ENCODE measurements at places on chromosomes 13 and 19.

- no peak for DNase-seq
Observed at GRCh38 chr19:48975947-48976847, 11.1 kb downstream of the FTL start.

GRCh38 chr19:33450689-33451088 lies 70.9 kb downstream of the PEPD start:
- no peak for DNase-seq

GRCh38 chr19:11088506-11089253 lies 583 bp upstream of the LDLR start:
- DNase-seq, result no peak

DNA sequence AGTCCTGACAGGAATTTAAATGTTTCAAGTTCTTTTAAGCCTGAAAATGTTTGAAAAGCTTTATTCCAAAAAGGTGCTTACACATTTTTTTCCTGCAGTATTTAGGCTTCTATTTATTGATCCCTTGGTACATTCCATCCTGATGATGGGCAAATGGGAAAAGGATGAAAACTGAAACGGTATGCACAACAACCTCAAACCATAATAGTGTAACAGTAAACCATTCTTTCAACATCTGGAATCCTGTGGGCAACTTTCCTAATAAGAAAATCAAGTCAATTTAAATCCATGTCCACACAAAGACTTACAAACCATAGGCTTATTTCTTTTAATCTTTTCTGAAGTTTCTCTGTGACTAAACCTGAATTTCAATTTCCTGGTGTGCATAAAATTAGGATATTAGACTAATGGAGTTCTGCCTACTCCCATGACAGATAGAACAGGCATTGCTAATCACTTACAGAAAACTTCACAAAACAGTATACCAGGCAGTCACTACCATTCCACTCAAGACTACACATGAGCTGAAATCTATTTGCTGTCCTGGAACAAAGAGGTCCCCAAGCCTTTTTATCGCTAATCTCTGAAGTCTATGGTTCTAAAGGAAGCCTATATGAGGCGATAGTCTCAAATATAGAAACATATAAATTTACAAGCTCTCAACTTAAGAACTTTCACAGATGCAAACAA lies 103.3 kb downstream of the DLEU7 start:
- DNase-seq, result no peak

DNA sequence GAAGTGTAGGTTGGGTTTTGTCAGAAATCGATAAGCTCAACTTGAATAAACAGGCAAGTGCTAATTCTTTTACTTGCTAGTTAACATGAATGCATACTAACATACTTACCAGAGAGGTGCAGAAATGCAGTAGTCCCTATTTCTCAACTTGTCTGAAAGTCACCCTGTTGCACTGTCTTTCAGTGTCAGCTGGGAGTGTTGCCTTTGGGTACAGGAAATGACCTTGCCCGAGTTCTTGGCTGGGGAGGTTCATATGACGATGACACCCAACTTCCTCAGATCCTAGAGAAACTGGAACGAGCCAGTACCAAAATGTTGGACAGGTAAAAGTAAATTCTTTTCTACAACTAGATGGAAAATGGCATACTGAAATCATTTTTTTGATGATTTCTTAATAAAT lies 103.5 kb upstream of the AKAP11 start:
- DNase-seq, result no peak

- no peak for DNase-seq
Observed at GRCh38 chr19:19774354-19775033, 41.6 kb upstream of the ZNF14 start.

- no peak for DNase-seq
Observed at GRCh38 chr19:45762870-45763631, 6.0 kb downstream of the SIX5 start.

DNA sequence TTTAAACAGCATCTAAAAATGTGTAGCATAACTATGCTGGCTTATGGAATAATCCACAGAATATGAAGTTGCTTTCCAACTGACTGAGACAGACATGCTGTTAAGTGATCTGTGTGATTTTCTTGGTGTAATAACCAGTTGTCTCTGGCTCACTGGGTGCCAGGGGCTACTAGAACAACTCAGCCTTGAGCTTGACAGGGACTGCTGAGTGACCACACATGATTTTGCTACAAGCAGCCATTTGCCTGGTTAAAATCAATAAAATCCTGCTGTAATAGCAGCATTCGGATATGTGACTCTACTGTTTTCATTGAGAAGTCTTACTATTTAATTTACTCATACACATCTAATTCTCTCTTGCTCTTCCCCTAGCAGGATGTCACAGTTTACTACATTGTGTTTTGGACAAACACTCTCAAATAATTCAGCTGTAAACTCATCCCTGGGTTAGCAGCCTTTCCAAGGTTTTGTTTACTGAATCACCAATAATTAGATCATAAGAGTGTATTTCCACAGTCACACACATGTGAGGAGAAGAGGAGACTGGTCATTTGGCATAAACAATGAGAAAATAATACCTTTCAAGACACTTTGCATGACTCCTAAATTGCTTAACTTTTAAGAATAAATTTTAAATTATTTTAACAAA lies 426.2 kb downstream of the PCDH9 start:
- DNase-seq, result no peak

DNA sequence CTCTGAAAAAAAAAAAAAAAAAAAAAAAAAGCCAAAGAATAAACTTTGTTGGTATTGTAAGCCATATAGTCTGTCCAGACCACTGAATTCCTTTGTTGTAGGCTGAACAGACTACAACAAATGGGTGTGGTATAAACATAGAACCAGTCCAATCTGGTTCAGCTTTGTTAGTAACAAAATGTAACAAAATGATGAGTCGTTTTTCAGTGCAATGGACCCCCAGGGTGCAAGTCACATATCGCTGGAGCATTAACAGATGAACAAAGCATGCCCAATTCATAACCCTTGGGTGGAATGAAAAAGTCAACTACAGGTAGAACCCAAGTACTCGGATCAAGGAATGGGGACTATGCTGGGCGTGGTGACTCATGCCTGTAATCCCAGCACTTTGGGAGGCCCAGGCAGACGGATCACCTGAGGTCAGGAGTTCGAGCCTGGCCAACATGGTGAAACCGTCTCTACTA lies 13.6 kb upstream of the FCHO1 start:
- DNase-seq, result no peak

DNA sequence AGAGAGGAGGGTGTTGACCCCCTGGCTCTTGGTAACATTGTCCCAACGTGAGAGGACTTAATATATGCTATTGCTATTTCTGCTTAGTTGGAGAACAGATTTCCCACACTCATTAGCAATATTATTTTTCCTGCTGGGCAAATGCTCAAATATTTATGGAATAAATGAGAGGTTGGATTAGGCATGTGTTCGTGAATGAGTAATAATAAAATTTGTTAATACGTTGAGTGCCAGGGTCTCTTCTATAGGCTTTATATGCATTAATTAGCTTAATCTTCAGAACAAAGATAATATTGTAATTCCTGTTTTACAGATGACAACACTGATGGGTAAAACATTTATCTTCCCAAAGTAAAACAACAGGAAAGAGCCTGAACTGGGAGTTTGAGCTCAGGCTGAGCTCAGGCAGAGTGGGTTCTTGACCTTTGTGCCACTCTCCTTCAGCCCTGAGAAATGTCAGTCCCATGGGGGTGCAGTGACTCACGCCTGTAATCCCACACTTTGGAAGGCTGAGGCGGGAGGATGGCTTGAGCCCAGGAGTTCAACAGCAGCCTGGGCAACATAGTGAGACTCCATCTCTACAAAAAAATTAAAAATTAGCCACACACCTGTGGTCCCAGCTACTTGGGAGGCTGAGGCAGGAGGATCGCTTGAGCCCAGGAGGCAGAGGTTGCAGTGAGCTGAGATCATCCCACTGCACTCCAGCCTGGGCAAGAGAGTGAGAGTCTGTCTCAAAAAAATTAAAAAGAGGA lies 1.2 kb downstream of the ZNF233 start:
- DNase-seq, result no peak

DNA sequence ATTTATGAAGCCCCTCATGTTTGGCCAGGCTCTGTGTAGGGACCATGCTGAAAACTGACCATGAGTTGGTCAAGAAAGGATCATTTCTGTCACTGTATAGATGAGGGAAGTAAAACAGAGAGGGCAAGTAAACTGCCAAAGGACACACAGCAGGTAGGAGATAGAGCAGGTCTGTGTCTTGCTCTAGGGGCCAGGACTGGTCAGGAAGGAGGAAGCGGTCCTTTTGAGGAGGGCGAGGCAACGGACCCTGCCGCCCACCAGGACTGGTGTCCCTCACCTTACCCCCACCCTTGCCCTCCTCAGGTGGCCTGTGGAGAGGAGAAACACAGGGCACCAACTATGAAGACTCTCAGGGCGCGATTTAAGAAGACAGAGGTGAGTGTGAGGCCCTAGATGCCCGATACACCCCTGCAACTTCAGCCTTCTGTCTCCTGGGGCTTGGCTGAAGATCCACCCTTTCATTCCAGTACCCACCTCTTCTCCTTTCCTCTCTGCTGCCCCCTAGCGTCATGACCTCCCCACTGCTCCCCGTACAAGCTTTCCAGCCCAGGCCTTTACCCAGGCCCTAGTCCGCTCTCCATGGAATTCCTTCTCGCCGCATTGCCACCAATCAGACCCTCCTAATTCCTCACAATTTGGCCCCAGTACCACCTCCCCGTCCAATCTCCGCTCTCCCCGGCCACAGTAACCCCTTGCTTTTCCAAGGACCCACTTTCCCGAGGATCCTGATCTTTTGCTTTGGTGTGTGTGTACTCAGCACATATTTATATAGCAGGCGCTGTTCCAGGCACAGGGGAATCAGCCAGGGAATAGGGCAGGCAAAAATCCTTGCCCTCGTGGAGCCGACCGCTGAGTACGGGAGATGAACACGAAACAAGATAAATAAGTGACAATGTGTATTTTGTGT lies 3.9 kb downstream of the ANKRD24 start:
- peak; percentile 42 for DNase-seq

- no peak for DNase-seq
Observed at GRCh38 chr13:30466358-30466714, 600 bp upstream of the HMGB1 start.

GRCh38 chr13:23723471-23723870 lies 153.3 kb downstream of the TNFRSF19 start:
- no peak for DNase-seq

DNA sequence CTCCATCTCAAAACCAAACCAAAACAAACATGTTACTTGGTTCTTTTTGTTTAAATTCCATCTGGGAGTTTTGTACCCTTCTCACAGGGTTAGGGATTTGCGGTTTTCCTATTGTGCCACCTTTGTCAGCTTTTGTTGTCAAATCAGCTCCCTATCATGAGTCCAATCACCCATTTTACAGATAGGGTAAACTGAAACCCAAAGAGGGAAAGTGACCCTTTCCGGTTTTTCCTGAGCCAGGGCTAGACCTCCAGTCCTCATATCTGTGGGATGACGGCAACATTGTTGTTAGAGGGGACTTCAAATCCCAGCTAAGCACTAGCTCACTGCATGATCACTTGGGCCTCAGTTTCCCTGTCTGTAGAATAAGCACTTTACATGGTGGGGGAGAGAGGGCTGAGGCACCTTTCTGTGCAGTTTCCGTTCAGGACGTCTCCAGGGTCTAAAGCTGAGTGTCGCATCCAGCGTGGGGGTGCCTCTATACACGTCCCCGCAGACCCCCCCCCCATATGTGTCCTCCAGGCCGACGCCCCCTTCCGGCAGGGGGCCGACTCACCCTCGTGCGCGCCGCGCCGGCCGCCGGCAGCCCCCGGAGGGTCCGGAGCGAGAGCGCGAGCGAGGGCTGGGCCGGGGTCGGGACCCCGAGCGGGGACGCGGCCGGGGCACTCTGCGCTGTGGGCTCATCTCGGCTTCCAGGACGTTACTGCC lies 3.9 kb downstream of the CCDC194 start:
- no peak for DNase-seq

GRCh38 chr13:60178327-60178726 lies 14.6 kb upstream of the DIAPH3 start:
- DNase-seq, result no peak

DNA sequence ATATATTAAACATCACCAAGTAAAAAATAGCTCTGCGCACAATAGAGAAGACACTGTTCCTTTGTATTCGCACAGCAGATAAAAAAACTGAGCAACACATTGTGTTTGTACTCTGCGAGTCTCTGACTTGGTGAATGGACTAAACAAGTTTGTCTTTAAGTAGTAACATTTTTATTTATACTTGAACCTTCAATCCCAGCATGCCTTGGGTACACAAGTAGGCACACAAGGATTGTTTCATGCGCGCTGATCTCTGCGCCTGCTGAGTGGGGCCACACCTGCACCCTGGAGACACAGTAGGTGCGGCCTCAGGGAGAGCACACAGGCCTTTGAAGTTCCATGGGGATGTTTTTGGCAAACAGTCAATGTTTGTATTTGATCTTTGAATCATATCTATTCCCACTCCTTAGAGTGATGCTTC lies 318.9 kb downstream of the MYO16 start:
- no peak for DNase-seq

GRCh38 chr19:18526316-18526715 lies 4.4 kb upstream of the ELL start:
- no peak for DNase-seq
